ENCODE measurements at places on chromosomes 12 and 14.

- DNase-seq = no peak
These were observed 27.8 kb upstream of the FAM222A start for GRCh38 chr12:109685574-109686447.

DNA sequence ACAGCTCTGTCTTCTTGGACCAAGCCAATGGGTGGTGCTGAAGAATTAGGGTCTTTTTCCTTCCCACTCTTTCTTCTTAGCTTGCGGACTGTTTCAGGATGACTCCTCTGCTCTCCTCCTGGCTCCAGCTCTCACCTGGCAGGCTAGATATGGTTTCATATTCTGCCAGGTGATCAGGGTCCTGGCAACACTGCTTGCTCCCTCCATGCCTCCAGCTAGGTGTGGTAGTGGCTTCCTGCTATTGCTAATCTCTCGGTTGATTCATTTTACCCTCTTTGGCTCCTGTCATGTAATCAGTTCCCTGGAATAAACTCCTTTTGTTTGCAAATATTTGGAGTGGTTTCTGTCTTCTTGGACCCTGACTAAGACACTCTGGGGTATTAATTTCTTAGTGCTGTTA lies 4.3 kb upstream of the GZMH start:
- no peak for DNase-seq

DNA sequence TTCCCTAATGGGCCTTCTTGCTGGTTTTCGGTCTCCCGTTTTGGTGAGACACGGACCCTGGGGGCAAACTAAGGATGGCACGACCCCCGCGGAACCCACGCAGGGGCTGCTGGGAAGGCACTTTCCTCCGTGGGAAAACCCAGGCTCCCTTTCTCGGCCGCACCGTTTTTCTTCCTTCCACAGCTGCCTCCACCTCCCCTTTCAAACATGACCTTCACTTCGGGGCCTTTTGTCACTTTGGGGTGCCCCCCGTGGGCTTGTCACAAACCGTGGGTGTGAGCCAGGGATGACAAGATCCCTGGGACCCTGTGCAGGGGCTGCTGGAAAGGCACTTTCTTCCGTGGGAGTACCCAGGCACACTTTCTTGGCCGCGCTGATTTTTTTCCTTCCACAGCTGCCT lies 268.7 kb downstream of the ALG10 start:
- DNase-seq = no peak

DNA sequence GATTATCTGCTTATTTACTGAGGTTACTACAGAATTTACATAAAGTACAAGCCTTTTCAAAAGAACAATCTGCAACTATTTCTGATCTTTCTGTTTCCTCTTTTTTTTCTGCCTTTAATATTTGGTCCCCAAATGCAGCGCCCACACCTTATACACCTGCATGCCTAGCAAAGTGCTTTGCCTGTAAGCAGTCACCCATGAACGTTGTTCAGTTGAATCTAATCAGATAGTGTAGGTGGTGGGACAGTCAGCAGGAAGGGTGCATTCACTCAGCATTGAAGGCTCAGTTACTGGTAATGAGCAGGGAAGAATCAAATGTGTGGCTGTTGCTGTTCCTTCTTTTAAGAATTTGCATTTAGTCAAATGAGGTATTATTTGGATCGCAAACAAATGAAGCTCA lies 108.4 kb downstream of the GPR135 start:
- DNase-seq = no peak

- no peak for DNase-seq
These were observed 132.6 kb downstream of the SLC38A6 start for GRCh38 chr14:61113561-61114225.

- DNase-seq = no peak
These were observed 68.2 kb downstream of the KSR2 start for GRCh38 chr12:117900561-117900960.

- DNase-seq = no peak
These were observed 82.3 kb downstream of the SPPL3 start for GRCh38 chr12:120821878-120822277.

DNA sequence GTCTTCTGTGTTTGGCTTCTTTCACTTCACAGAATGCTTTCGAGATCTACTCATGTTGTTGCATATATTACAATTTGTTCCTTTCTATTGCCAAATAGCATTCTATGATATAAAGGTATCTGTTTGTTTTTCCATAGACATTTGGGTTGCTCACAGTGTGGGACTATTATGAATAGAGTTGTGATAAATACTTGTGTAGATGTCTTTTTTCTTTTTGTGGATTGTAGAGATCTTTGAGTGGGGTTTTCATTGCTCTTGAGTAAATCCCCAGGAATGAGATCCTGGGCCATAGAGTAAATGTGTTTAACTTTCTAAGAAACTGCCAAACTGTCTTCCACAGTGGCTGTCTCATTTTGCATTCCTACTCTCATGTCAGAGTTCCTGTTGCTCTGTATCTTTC lies 24.9 kb upstream of the CEBPE start:
- no peak for DNase-seq

GRCh38 chr14:95523815-95524448 lies 7.5 kb upstream of the SYNE3 start:
- DNase-seq = no peak

GRCh38 chr14:74771399-74771798 lies 8.3 kb downstream of the YLPM1 start:
- no peak for DNase-seq

DNA sequence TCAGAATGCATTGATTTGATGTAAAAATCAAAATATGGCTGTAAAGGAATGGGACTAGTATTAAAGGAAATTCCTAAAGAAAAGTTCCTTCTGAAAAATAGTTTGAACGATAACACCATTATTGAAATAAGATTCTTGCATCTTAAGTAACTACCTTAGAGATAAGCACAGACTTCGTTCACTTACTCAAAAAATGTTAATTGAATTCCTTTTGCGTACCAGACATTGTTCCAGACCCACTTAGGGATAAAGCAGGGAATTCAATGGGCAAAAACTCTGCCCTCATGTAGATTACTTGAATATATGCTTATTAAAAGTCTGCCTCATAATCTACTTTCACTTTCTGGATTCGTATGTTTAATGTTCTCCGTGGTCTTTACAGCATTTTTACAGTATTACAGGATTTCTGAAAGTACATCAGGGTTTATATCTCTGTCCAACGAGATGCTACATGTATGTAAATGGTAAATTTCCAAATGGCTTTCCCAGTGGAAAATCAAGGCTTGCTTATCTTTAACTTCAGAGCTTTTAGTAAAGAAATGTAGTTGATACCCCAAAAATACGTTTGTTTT lies 213.7 kb downstream of the GXYLT1 start:
- DNase-seq = no peak

DNA sequence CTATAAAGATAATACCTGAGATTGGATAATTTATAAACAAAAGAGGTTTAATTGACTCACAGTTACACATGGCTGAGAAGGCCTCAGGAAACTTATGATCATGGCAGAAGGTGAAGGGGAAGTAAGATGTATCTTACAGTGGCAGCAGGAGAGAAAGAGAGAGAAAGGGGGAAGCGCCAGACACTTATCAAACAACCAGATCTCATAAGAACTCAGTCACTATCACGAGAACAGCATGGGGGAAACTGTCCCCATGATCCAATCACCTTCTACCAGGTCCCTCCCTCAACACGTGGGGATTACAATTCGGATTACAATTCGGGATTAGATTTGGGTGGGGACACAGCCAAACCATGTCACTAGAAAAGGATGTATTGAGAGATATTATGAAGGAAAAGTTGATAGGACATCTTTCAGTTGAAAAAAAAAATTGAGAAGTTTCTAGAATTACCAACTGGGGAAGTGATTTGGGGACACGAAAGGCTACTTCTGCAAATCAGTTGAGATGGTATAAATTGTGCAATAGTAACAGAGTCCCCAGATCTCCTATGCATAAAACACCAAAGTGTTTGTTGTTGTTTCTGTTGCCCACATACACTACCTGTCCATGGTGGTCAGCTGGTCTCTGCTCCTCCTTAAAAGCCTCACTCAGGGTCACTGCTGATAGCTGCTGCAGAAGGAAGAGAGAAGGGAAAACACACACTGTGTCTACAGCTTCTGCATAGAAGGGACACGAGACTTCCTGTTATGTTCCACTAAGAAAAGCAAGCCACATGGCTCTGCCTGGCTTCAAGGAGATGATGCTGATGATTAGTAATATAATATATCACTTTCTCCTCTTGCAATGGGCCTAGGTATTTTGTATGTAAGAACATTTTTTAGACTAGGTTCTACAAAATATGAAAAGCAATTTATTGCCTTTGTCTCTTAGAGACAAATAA lies 465.5 kb downstream of the PDZRN4 start:
- no peak for DNase-seq

- no peak for DNase-seq
These were observed 108.0 kb downstream of the KITLG start for GRCh38 chr12:88472248-88472647.

GRCh38 chr14:77311217-77311616 lies 9.5 kb downstream of the POMT2 start:
- no peak for DNase-seq

GRCh38 chr12:68474467-68475204 lies 136.1 kb upstream of the RAP1B start:
- no peak for DNase-seq

- no peak for DNase-seq
These were observed 54.6 kb upstream of the USP44 start for GRCh38 chr12:95605875-95606274.

GRCh38 chr14:38442208-38442607 lies 186.3 kb upstream of the CLEC14A start:
- DNase-seq = no peak

DNA sequence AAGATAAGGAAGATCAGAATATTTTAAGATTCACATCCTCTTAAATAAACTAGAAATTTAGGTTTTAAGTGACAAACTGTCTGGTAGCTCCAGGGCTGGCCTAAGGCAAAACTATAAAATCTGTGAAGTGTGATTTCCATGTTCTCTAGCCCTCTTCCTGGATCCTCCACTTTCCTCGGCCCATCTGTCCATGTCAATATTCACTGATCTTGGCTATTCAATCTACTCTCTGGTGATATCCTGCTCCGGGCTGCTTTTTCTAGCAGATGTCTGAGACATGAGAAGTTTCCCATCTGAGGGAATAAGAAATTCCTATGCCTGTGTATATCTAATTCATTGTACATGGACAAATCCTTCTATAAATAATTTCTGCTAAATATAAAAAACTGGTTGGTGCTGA lies 500.4 kb downstream of the GALC start:
- no peak for DNase-seq

- no peak for DNase-seq
These were observed 54.2 kb downstream of the ELK3 start for GRCh38 chr12:96248136-96248931.

DNA sequence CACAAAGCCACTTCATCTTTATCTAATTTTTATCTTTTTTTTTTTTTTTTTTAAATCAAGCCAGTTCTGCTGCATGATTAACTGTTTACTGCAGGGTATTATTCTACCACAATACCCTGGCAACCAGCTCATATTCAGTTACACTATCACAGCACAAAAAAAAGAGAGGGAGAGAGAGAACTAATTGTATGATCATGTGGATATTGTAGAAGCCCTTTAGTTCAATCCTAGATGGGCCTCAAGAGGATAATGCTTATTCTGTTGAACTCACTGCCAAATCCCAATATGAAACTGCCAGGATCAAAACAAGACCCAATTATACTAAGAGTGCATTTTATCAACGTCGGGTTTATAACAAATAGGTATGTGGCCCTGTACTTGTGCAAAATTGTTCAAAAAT lies 51.5 kb downstream of the MED13L start:
- no peak for DNase-seq
